NCI-H1092 treated with DMSO at 0.1 percent for 48 hours (cell line): ENCODE measurements at places on chromosomes 13 and 19.

- DNase-seq, result no peak
Measured at GRCh38 chr13:99225078-99225477, 24.4 kb downstream of the UBAC2 start.

GRCh38 chr19:33283589-33283988 is 18.7 kb downstream of the CEBPA start:
- DNase-seq, result no peak

DNA sequence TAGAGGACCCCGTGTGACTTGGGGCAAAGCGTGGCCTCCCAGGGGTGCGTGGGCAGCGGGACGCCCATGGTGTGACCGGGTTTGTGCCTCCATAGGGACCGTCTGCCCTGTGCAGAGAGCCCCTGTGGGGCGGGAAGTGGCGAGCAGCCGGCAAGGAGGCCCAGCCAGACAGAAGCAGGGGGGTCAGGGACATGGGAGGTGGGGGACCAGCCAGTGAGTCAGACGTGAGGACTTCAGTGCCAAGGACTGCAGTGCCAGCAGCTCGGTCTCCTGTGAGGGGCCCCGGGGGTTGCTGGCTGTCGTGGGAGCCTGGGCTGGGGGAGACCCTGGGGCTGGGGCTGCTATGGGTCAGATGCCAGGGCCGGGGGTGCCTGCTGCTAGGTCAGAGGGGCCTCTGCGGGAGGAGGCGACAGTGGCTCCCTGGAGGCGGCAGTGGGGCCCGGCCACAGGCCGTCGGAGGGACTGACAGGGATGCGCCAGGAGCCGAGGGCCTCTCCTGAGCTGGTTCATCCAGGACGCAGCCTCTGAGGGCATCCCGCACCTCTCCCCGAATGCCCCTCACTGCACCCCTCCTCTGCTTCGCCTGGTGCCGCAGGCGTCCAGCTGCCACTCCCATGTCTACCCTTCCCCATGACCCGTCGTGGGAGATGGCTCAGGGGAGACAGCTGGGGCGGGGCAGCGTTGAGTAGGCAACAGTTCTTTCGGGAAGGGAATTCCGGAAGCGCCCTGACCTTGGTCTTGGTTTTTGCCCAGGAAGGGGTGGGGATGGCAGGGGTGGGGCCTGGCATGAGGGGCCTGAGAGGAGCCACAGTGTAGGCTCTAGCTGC is 80.0 kb downstream of the KDM4B start:
- no peak for DNase-seq

DNA sequence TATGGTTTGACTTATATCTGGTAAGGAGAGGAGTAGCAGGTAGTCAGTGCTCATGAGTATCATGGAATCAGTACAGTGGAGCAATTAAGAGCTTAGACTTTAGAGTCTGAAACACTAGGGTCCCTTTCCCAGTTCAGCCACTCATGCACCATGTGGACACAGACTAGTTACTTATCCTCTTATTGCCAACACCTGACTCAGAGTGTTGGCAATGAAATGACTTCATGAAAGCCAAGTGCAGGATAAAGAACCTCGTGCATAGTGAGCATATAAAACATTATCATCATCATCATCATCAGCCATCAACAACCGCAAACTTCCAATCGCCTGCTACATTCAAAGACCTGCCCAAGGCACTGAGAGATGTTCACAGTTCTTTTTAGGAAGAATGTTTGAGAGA is 164.2 kb downstream of the FOXO1 start:
- DNase-seq, result no peak

DNA sequence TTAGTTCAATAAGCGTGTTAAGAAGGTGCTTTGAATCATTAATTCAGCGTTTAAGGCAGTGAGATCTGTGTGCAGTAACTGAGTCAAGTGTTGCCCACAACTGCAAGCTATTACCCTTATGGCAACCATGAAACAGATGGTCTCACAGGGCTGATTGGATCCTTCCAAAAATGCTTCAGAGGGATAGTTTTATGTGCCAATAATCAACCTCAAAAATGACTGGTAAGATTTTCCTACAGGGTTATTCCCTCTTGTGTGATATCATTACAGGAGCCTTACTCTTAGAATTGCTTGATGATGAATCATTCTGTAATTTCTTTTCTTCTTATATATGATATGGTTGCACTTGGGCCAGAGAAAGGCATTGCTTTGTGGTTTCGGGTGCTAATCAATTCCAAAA is 1299.2 kb upstream of the ATXN8OS start:
- no peak for DNase-seq

DNA sequence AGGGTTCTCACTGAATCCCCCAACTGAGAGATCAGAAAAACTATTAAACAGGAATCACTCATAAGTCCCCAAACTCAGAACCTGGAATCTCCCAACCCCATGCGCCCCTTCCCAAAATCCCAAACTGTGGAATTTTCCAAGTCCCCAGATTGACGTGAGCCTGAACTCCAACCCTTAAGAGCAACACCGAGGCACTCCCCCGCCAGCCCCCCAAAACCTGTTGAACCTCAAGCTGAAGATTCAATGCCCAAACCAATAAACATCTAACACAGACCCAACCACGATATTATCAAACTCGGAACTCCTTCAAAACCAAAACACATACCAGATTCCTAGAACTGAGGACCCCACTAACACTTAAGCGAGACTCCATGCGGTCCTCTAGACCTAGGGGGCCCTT is 599 bp downstream of the IZUMO1 start:
- no peak for DNase-seq

- DNase-seq, result peak; percentile 52
Measured at GRCh38 chr19:6632002-6632621, 37.8 kb downstream of the TNFSF14 start.

DNA sequence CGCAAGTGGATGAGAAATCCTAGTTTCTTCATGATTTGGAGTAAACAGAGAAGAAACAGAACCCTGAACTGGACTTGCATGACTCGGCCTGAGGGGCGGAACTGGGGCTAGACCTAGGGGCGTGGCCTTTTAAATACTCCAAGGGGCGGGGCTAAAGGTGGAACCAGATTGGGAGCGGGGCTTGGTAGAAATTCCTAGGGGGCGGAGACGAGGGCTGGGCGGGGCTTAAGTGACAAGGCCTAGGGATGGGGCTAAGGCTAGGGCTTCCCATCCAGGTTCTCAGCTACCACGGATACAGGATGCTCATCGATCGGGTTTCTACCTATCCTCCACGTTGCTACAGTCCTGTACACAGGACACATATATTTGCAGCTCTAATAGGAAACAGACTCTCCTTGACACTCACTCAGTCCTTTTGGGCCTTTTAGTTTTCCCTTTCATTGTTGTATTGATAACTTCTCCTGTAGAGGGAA is 372 bp upstream of the ZNF699 start:
- peak; percentile 99 for DNase-seq
